ENCODE measurements at places on chromosomes 11 and 22.

DNA sequence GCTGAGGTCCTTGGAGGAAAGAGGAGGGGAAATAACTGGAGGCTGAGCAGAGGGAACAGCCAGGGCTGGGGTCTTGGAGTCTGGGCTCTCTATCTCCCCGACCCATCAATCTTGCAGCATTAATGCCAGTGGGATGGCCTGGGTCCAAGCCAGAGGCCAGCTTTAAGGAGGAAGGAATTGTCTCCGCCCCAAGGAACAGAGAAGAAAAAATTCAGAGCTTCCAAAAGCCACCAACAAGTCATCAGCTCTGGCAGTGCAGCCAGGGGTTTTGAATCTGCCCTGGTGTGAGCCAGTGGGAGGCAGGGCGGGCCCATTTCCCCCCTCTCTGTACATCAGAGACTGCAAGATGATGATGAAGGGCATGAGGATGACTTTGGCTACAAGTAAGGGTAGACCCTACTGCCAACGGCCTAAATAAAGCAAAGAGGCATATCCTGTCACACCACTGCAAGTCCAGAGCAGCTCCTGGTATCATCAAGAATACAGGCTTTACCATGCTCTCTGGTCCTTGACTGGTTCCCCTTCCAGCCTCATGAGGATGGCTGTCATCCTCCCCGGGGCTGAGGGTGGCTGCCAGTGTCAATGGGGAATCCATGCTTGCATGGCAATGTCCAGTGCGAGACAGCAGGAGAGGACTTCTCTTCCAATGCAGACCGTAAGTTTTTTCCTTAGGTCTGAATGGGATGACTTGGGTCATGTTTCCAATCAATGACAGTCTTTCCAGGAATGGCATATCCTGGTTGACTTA lies 34.4 kb downstream of the LRRC32 start:
- no peak for DNase-seq

GRCh38 chr22:45785458-45785857 lies 113.8 kb downstream of the ATXN10 start:
- peak; percentile 65 for DNase-seq

GRCh38 chr22:27273436-27273835 lies 528.1 kb downstream of the MN1 start:
- DNase-seq, result no peak

DNA sequence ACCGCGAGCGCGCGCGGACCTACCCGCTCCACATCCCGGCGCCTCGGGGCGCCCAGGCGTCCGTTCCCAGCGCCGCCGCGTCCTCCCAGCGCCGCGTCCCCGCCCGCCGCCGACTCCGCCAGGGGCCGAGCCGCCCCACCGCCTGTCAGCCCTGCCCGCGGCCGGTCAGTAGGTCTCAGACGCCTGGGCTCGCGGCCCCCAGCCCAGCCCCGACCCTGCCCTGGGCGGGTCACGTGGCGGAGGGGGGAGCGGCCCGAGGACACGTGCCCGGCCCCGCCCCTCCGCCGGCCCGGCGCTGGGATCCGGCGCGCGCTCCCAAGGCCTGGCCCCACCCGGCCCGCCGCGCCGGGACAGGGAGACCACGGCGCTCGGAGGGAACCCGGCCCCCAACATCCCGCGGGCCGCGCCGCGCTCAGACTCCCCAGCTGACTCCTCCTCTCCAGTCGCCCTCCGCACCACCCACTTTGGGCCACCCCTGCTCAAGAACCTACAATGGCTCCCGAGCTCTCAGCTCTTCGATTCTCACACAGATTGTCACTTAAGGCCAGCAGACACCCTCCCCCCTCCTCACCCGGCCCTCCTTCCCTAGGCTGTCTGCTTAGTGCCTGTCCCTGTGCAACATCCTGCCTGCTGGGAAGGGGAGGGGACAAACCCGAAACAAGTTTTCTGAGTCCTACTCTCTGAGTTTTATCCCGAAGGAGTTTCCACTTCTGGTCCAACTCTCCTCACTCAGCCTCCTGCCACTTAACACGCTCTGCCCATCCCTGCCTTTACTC lies at the start of gene RAB3IL1:
RAB3IL1 (minus strand) TSS at position 233 of the 776 bp plus-strand sequence; CDS start at position 34, 199 bp downstream.
- no peak for DNase-seq

DNA sequence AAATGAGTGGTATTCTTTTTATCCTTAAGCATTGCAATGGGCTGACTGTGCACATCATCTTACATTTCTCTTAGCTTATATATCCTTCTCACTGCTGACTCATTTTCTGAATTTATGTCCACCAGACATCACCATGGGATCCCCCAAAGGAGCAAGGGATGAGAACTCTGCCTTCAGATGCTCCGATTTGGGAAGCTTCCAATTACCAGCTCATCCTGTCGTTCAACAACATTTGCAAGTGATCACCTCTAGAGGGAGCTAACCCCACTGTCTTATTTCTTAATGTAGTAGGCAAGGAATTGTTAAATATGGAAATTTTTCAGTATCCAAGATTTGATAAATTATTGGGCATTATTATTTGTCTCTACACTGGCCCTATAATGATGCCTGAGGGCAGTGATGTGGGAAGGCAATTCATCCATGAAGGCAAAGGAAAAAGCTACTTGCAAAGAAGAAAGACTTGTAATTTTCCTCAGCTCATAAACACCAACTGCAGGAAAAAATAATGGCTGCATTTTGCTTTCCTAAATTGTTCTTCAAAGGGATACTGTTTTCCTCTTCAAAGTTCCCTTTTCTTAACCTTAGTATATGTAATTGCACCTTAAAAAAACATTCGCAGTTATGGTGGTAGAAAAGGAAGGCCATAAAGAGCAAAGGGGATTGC lies 102.4 kb upstream of the FSHB start:
- no peak for DNase-seq

GRCh38 chr11:19978668-19979518 lies 181.4 kb downstream of the DBX1 start:
- DNase-seq, result no peak

DNA sequence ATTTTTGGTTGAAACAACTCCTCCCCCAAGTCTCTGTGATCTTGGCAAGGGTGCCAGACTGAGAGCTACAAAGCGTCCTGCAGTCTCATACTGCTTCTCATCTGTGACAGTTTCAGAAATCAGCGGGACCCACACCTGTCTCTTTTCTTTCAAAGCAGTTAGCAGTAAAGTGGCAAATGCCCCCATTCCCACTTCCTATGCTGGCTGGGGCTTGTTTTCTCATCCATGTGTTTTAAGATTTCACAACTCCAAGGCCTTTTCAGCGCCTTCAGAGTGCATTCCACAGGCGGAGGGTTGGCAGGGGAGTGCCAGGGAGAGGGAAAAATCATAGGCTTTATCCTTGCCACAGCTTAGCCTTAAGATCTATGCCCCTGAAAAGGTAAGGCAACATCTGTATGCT lies 493.5 kb downstream of the OPCML start:
- DNase-seq, result no peak

GRCh38 chr11:91199866-91200265 lies 977.0 kb upstream of the CHORDC1 start:
- no peak for DNase-seq

GRCh38 chr11:30798547-30799236 lies 212.5 kb upstream of the MPPED2 start:
- no peak for DNase-seq

- no peak for DNase-seq
Observed at GRCh38 chr11:73167363-73167954, 25.3 kb upstream of the FCHSD2 start.

DNA sequence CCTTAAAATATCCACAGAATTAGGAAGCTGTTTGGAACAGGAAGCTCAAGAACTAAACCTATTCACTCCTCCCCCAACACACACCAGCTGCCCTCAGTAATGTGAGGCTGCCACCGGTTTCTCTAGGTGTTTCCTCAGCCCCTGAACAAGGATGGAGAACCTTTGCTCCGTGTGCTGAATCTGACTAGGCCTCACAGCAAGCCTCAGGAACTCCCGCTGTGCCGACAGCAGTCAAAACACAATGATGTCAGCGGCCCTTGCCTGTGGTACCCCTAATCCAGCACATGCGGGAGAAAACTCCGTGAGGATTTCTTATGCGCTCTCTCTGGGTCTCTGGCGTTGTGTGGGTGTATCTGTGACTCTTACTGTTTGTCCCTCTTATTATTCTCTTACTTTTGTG lies 153.3 kb downstream of the EFCAB6 start:
- DNase-seq, result no peak

DNA sequence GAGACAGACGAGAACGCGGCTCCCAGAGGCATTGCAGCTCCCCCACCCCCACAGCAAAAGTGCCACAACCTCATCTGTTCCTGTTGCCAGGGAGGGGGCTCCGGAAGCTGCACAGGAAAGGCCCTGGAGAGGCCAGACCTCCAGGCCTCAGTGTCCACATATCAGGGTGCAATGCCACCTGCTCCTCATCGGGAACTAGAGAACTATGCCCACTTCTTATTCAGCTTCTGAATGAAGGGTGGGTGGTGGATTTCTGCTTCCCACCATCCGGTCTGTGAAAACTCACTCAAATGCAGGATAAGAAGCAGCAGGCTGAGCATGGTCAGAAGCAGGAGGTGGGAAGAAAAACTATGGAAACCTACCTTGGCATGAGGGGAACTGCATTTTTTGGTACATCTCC lies 105.9 kb downstream of the MED15 start:
- no peak for DNase-seq

DNA sequence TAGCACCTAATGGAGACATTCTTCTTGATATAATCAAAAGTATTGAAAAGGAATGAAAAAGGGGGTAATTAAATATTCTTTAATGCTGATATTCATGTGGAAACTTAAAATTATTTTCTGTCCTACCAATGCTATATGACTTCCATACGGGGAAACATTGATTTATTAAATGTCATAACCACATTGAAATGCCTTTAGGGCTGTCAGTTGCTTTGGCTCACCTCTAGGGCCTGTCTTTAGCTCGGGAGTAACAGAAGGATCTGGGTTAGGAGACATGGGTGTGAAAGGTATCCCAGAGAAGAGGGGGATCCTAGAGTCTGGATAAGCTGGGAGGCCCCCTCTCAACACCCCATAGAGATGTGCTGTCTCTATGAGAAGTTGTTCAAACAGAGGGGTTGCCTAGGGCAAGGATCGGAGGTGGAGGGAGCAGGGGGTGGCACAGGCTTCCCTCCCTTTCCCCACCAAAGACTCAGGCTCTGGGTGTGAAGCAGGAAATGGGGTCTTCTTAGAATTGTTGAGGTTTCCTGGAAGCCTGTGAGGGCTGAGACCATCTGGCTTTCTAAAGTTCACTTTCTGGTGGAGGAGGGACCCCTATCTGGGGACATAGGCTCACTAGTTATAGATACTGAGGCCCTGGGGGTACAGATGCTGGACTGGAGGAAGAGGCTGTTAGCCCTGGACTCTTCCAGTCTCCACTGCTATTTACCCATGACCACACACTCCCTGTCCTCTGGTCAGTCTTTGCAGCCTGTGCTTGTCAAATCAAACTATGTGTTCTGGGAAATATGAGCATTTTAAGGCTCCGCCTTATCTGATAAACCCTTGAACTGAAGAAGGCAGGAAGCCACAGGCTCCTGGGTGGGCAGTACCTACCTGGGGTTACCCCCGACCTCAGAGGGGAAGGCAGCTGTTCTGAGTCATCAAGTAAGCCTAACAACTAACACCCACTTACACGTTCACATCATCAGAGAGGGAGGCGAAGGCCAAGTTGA lies 55.8 kb upstream of the RRAS2 start:
- DNase-seq, result no peak

GRCh38 chr11:128559496-128560103 lies 27.8 kb downstream of the ETS1 start:
- DNase-seq, result no peak

- DNase-seq, result no peak
Observed at GRCh38 chr11:28636033-28636432, 527.8 kb downstream of the METTL15 start.

DNA sequence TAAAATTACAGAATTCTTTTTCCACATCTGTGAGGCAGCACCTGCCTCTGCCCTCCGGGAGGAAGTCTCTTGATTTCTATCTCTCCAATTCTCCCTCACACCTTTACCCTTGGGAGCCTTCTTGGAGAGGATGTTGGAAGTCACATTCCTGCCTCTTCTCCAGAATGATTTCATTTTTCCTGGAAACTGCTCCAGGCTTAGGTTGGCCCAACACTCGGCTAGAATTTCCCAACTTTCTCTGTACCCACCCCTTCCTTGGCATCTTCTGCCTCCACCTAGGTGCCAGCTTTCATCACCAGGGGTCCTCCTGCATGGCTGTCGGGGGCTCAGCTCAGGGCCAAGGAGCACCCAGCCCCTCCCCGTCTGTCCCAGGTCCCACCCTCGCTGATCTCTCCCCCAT lies 43.2 kb downstream of the SLCO2B1 start:
- no peak for DNase-seq

DNA sequence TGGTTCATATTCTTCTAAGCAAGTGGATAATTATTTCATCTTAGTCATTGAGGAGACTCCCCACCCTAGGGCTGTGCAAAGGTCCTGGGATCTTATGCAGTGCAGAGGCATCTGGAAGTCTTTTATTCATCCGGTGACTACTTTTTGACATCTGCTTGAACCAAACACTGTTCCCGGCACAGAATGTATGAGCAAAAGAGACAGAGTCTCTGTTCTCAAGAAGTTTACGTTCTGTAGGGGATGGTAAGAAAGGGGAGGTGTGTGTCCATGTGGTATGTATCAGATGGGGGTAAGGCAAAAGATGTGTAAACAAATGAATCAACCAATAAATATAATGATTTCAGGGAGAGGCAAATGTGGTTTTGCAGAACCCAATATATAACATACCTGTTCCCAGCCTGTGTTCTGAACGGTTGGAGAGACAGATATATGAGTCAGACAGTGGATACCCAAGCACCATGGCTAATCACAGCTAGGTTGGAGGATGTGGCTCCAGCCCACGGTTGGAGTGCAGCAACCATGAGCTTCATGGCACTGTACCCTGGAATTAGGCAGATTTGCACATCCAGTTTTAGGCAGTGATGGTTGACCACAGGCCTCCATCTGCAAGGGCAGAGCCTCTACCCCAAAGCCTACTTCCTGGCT lies 75.1 kb upstream of the CADM1 start:
- DNase-seq, result no peak

GRCh38 chr11:12134236-12134585 lies 23.8 kb downstream of the MICAL2 start:
- no peak for DNase-seq

- no peak for DNase-seq
Observed at GRCh38 chr11:28420099-28420498, 311.9 kb downstream of the METTL15 start.

- no peak for DNase-seq
Observed at GRCh38 chr11:18309691-18310090, 12.2 kb downstream of the HPS5 start.

DNA sequence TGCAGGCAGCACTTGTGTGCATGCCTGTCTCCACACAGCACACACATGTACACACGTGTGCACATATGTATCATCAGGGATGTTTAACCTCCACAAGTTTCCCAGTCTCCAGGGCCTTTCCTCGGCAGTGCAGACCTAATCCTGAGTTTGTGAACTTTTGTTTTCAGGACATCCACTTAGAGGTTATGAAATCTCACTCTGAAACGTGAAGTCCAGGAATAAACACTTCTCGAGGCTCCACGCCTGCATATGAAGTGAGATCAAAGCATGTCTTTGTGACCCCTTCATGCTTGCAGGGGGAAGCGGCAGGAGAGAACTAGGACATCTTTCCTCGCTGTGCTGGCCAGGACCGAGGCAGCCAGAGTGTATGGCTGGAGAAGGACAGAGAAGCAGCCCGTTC lies 3.1 kb downstream of the SHISAL1 start:
- no peak for DNase-seq

GRCh38 chr11:68872216-68873003 lies 30.7 kb upstream of the CPT1A start:
- DNase-seq, result no peak
